Stimulated activated naive CD4-positive, alpha-beta T cell treated with Interleukin-2 at 50 U/mL for 16 hours (primary cell): ENCODE measurements at places on chromosomes 1 and 21.

DNA sequence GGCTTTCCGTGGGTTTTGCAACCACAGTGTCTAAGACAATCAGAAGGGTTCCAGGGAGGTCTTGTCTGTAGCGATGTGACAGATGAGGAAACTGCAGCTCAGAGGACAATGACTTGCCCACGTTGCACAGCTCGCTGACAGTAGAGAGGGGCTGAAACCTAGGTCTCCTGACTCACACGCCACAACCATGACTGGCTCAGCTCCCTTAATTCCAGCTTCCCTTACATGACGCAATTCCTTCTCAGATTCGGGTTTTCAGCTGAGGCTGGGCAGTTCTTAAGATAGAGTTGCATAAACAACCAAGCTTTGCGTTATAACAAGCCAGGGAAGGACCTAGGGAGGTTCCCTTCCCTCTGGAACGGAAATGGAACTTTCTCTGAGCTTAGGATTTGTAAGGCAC, 36.3 kb downstream of the DHCR24 start:
- no peak for DNase-seq

DNA sequence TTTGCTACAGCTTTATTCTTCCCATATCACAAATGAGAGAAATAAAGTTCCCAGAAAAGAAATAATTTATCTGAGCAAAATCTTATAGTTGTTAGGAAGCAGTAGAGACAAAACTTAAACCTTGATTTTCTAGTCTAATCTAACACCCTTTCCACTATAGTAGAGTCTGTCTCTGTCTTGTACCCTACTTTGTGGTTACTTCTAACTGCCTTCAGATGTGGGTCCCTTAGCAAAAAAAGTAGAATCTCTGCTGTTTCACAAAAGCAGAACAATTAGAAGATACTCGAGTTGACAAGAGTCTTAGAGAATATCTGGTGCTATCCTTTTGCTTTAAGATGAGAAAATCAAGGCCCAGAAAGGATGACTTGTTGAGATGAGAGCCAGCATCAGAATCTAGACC, 48.1 kb upstream of the FGGY start:
- DNase-seq: no peak

DNA sequence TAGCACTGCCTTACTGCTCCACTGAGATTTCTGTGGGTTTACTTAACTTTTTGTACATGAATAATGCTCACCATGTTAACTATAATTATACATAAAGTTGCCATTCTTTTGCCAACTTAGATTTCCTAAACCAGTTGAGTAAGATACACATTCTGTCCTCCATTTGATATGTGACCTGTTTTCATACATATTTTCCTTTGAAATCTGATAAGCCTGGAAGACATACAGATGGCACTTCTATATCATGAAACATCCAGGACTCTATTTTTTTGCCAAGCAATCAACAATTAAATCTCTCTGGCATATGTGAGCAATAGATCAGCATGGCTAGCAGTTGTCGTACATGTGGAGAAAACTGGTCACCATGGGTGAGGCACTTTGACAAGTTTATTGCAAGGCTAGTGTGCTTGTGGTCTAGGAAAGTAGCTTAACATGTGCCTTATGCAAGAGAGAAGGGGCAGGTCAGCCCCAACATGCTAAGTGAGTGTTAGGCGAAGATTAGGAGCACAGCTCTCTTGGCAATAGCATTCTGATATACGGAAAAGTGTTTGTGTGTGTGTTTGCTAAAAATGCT, 14.2 kb downstream of the PRRX1 start:
- no peak for DNase-seq

DNA sequence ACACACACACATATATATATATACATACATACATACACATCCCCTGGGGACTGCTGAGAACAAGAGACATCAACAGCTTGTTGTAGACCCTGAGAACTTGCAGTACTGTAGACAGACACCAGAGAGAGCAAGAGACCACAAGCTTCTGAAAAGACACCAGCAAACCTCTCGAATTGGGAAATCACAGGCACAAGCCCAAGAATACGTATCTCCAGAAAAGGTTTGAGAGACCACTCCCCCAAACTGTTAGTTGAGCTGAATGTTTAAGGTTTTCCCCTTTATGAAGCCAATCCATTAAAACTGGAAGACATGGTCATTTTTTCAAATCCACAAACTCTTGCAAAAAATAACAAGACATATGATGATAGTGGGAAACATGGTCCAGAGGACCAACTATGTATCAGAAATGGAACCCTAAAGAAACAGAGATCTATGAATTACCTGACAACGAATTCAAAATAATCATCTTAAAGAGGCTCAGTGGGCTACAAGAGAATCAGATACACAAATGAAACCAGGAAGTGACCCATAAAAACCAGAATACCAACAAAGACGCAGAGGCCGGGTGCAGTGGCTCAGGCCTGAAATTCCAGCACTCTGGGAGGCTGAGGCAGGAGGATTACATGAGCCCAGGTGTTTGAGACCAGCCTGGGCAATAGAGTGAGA, 45.1 kb downstream of the SLC2A1 start:
- DNase-seq: peak; percentile 21

DNA sequence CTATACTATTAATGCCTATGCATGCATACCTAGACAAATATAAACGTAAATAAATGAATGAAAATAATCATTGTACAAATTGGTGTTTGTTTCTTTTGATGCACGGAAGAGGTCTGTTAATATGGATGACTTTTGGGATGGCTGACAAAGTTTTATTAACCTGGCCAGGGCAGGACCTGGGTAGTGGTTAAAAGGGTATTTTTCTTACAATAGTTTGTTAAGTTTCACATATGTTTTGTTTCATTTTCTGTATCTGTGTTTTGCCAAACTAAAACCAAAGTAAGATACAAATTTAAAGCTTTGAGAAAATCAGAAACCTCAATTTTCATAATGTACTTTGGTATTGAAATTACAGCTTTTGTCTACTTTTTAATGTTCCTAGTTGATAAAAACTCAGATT, 222.7 kb upstream of the OLFM3 start:
- DNase-seq: no peak

- DNase-seq: no peak
Observed at GRCh38 chr1:108725906-108726305, 13.2 kb downstream of the FNDC7 start.

- DNase-seq: peak; percentile 30
Observed at GRCh38 chr1:11693024-11693590, 1.6 kb downstream of the DRAXIN start.

DNA sequence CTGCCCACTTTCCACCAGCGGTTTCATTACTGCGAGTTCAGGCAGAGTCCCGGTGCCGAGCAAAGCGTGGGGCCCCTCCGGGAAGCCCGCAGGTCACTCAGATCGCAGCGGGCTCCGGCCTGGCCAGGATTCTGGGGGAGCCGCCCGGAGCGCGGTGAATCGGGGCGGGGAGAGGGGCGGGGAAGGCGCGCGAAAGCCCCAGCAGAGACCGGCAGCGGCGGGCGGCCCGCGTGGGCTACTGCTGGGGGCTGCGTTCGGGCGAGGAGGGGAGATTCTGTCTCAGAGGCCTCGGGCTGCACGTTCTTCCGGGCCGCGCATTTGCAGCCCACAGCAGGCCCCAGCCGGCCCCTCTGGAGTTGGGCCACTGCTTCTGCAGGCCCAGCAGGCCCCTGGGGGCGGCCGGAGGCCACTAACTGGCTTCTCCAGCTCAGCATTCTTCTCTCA, 64.7 kb downstream of the SCCPDH start:
- DNase-seq: no peak

DNA sequence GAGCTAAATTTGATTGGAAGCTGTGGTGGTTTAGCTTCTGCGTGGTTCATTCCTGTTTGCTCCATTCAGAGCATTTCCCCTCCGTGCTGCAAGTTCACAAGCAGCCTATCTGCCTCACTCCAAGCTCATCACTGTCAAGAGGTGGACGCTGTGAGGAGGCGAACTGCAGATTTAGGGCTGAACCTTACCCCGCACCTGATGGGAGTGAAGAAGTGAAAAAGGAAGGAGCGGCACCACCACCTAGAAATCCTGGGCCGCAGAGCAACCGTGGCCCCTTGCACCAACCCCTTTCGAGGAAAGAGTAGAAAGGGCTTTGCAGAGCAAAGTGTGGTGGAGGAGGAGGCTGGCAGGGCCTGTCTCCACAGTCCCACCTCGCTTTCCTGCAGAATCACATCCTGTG, 117.4 kb downstream of the IER5 start:
- DNase-seq: no peak

DNA sequence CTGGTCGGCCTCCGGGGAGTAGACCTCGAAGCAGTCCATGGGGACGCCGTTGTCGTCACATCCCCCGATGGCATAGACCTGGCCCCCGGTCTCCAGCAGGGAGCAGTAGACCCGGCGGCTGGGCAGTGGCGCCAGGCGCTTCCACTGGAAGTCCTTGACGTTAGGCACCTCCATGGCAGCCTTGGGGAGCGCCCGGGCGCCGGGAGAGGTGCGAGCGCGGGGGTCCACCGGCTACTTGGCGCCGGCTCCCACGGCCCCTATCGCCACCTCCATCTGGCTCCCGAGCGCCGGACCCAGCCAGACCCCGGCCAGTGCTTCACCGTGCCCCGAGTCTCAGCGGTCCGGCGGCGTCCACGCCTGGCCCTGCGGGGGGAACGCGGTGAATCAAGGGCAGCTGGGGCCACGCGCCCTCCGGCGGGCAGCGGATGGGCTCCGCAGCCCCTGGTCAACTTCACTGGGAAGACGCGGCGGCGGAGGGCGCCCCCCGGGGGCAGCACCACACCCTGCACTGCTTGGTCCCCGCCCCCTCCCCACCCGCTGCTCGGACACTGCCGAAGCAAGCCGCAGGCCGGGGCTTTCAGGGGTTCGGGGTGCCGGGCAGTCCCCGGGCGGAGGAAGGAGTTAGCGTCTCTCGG, 13.2 kb downstream of the KLHDC8A start:
- no peak for DNase-seq

- DNase-seq: no peak
Observed at GRCh38 chr1:200873671-200874397, 1.1 kb downstream of the GPR25 start.

DNA sequence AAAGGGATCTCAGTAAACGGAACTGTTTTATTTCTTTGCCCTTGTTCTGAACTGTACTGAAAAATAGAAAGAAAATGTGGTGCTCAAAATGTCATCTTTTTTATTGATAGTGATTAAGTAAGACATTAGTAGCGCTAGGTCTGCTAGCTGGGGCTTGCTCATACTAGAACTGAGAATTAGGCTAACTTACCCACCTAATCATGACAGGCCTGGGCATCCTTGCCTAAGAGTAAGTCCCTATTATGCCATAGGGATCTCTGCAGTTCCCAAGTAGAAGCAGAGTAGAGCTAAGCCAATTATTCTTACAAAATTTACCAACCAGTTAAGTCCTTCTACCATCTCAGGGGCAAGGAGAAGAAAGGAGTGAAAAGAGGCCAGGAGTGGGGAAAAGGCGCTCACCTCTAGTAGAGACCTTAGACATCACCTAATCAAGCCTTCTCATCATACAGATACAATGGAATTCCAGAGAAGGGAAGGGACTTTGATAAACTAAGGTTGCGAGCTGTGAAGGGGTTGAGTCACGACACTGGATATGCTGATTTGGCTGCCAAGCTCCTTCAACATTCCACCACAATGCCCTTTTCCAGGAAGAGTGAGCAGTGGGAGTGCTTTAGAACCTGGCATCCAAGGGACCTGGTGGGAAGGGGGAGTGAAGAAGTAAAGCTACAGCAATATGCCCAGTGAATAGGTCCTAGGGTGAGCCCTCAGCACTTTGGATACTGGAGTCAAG, 27.7 kb upstream of the RPTN start:
- no peak for DNase-seq

GRCh38 chr1:234975941-234976860, 152.4 kb downstream of the TOMM20 start:
- DNase-seq: no peak

DNA sequence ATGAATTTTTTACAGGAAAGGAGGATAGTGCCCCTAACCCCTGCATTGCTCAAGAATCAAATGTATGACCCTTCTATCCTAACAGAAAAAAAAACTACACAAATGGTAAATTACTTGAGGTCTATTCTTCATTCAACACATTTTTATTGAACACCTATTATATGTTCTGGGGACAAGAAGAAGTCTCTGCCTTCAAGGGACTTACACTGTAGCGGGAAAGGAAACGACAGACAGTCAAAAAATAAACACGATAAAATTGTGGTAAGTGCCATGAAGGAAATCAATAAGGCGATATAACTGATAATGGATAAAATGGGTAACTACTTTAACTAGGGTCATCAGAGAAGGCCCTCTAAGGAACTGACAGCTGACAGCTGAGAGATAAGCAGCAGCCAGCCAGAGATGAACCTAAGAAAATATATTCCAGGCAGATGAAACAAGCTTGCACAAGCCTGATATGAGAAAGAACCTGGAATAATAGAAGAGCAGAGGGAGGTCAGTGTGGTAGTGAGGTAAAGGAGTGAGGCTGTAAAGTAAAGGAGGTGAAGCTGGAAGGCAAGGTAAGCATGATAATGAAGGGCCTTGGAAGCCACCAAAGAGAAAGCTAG, 66.4 kb downstream of the PHTF1 start:
- DNase-seq: no peak

GRCh38 chr1:13687151-13687715, 12.8 kb upstream of the PRDM2 start:
- DNase-seq: no peak

- DNase-seq: no peak
Observed at GRCh38 chr21:33010931-33011330, 14.8 kb upstream of the OLIG2 start.

DNA sequence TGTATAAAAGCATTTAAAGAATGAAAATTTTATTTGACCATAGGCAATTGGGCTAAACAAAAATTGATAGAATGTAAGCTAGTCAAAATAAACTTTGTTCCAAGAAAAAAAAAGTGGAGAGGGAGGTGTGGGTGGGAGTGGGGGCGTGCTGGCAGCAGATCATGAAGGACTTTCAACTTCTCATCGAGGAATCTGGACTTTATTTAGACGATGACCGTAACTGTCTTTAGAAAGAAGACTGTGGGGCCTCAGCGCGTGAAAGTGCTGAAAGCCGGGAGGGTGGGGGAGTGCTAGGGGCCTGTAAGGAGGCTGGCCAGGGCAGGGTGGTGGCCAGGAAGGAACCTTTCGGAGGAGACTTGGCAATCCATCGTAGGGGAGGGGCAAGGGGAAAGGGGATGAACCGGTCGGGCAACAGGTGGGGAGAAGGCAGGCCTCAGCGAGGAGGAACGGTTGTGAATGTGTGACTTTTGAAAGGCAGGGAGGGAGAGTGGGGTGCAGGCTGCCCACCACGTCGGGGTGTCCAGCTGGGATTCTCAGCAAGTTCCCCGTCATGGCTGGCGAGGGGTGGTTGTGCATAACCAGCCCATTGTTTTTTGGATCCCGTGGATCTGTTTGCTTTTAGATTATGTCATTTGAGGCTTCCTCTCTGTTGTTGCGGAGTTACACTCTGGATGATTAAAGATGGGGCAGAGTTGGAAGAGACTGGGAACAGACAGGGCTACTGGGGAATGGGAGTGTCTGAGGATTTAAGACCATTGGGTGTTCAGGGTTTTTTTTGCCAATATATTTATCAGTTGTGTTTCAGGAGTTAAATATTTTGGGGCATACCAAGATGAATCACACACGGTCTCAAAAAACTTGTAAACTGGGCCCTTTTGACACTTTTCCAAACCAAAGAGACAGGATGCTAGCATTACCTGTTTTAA, 35.5 kb downstream of the HUNK start:
- no peak for DNase-seq

- DNase-seq: no peak
Observed at GRCh38 chr1:100959502-100960060, 63.7 kb downstream of the SLC30A7 start.
